Activated CD4-positive, alpha-beta T cell treated with anti-CD3 and anti-CD28 coated beads, Interleukin-2, Interleukin-4, amounts not matched to agents 100 ng/mL and 50 ng/mL, durations not matched to agents 16 hours and 8 hours (primary cell): ENCODE measurements at places on chromosomes 13 and 19.

- no peak for DNase-seq
Measured at GRCh38 chr19:41233748-41234240, 14.8 kb downstream of the AXL start.

- DNase-seq: no peak
Measured at GRCh38 chr13:27120811-27121210, 50.8 kb downstream of the USP12 start.

GRCh38 chr19:33248553-33248953 is 22.9 kb upstream of the SLC7A10 start:
- DNase-seq: no peak

DNA sequence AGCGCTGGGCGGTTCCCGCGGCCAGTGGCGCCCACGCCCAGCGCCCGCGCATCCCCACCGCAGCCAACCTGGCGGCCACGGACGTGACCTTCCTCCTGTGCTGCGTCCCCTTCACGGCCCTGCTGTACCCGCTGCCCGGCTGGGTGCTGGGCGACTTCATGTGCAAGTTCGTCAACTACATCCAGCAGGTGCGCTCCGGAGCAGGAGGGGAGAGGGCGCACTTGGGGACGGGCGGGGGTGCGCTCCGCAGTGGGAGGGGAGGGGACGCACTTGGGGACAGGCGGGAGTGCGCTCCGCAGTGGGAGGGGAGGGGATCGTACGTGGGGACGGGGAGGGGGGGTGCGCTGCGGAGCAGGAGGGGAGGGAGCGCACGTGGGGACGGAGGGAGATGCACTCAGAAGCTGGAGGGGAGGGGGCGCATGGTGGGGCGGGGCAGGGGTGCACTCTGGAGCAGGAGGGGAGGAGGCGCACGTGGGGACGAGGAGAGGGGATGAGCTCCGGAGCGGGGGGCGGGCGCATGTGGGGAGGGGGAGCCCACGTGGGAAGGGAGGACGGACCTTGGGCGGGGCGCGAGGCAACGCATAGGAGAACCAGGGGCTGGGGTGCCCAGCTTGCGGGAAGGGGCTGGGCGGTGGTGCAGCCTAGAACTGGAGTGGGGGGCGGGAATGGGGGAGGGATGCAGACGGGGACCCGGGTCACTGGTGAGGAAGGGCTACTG is 1.5 kb downstream of the KISS1R start:
- DNase-seq: peak; percentile 44

DNA sequence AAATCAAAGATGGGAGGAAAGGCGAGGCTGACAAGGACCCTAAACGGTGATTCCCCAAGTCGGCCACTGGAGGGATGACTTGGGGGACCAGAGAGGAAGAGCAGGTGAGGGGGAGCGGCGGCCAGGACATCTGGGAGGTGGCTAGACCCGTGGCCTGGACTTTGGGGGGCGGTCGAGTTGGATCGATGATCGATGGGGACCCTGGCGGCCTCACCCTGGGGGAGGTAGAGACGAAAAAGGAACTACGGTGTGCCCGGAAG is 7.7 kb upstream of the CIRBP start:
- no peak for DNase-seq

- DNase-seq: no peak
Measured at GRCh38 chr13:45102136-45102507, 18.2 kb upstream of the GTF2F2 start.
